ENCODE measurements at places on chromosomes 5 and 9.

GRCh38 chr5:53785924-53786323, 225.5 kb downstream of the NDUFS4 start:
- no peak for DNase-seq

GRCh38 chr5:96822686-96823459, 15.1 kb upstream of the ERAP1 start:
- no peak for DNase-seq

DNA sequence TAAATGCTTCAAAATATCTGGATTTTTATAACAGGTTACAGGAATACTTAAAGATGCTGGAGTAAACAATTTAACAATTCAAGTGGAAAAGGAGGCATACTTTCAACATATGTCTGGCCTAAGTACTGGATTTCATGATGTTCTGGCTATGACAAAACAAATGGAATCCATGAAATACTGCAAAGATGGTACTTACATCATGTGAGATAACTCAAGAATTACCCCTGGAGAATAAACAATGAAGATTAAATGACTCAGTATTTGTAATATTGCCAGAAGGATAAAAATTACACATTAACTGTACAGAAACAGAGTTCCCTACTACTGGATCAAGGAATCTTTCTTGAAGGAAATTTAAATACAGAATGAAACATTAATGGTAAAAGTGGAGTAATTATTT, 35.6 kb downstream of the SLC30A5 start:
- DNase-seq, result no peak

GRCh38 chr5:38681029-38681706, 124.7 kb upstream of the LIFR start:
- no peak for DNase-seq

DNA sequence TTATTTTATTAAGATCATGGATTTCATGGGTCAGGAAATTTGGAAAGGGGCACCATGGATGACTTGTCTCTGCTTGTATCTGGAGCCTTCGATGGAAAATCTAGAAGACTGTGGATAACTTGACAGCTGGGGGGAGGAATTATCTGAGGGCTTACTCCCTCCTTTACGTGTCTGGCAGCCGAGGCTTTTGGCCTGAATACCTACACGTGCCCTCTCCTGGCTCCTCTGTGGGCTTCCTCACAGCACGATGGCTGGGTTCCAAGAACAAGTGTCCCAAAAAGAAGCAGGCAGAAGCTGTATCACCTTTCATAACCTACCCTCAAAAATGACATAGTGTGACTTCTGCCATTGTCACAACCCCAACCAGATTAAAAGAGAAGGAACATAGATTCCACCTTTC, 228.9 kb downstream of the GRIA1 start:
- no peak for DNase-seq

DNA sequence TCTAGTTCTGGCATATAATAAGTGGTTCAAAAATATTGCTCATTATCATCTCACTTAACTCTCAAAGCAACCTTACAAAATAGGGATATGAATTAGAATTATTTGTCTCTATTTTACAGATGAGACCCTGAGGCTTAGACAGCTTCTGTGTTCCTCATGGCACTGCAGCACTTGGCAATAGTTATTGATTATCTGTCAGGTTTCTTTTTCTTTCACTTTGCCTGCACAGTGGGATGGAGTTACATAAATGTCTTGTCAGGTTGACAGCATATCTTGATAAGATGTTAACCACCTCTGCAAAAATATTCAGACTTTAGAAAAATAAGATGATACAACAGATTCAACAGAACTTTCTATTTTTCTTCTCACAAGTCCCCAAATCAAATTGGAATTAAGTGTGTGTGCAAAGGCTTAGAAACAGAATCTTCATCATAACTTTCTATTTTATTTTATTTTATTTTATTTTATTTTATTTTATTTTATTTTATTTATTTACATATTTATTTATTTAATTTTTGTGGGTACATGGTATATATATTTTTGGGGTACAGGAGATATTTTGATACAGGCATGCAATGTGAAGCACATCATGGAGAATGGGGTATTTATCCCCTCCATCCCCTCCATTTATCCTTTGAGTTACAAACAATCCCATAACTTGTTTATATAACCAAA, 17.7 kb downstream of the NSG2 start:
- DNase-seq, result no peak

DNA sequence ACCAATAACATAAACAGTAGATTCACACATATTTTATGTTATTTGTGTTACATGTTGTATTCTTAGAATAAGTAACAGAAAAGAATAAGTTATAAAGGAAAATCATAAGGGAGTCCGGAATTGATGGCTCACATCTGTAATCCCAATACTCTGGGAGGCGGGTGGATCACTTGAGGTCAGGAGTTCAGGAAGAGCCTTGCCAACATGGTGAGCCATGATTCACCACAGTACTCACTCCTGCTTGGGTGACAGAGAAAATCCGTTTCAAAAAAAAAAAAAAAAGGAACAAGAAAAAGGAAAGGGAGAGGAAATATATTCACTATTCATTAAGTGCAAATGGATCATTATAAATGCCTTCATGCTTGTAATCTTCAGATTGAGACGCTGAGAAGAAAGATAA, 533.3 kb upstream of the CDH9 start:
- no peak for DNase-seq

DNA sequence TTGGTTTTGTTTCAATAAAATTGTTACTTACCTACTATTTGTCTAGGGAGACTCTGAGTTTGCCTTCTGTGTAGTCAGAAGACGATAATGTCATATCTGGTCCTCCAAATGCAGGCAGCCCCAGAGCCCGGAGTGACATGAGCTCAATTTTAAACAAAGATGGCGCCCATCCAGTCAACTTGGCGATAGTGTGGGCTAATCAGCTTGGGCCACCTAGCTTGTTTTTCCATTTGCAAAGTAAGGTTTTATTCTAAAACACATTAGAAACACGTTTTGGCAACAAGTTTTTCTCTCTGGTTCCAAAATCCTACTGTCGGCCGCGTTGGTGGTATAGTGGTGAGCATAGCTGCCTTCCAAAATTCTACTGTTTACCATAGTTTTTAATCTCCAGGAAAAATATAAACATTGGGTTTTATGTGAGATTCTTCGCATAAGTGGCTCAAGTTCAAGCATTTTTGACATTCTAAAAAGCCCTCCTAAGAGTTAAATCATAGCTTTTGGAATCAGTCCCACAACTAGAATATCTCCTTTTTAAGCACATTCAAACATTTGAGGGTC, 13.2 kb downstream of the TSC1 start:
- no peak for DNase-seq

GRCh38 chr9:136705564-136705963, 6.8 kb upstream of the DIPK1B start:
- DNase-seq, result no peak

DNA sequence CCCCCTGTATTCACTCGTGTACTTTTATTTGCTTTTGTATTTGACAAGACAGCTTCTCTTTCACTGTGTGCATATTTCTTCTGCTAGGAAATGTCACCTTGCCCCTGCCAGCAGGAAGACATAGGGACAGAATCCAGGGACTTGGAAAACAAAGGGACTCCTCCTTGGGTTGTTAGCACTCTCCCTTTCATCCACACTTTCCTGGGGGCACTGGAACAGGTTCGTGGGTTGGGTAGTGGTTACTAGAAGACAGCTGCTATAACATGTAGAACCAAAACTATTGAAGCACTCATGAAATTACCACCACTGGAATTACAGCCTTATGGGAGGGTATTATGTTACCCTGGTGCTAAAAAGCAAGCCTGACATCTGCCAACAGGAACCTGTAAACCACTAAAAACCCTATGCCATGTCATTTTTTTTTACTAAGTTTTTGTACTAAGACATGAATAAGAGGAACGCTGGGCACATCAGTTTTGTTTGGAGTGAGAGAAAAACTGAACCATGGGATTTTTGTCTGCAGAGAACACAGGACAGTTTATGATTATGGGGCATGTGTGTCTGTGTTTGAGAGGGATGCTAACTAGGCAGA, 4.7 kb upstream of the CCL28 start:
- DNase-seq, result no peak

DNA sequence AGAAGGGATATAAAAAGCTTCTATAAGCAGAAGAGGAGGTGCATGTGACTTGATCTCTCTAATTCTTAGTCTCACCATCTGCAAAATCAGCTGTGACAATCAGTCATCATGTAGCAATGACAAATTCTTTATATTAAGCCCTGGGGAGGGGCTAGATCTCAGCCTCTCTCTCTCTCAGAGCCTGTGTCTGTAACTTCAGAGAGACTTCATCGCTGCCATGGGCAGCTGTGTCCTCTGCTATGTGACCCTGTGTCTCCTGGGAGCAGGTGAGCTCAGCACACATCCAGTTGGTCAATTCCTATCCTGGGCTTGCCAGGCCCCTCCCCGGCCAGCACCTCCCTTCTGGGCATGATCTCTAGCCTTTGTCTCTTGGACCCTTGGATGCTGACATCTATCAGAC, 109.6 kb downstream of the ANKRD18B start:
- DNase-seq, result no peak

- no peak for DNase-seq
These were observed 38.6 kb downstream of the ZNF366 start for GRCh38 chr5:72468606-72469005.

DNA sequence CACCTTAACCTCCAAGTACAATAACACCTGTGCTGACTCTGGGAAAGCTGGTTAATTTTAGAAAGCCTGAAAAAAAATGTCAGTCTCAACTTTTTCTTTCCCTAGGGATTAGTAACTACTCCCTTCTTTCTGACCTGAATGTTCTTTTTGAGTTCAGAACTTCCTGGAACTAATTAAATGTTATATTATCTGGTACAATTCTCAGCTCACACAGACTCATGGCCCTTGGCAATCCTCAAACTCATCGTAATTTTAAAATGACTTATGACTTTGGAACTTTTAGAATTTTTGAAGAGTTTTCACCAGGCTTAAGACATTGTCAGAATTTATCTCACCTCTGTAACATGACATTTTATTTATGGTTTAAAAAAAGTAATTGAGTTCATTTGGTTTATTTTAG, 315.0 kb downstream of the FER start:
- DNase-seq, result no peak

DNA sequence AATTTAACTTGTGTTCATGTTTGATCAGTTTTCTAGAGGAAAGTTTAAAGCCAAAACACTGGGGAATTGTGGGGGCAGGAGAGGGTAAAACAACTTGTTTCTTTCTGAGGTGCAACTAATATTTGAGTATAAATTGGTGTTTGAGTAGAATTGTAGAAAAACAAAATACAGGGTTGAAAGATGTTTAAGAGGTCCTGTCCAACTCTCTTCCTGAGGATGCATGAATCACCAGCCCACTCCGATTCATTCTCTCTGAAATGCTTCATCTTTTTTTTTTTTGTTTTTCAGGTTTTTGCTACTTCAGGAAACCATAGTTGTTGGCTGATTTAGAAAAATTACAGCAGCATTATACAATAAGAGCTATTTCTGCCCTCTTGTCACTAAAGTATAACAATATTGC, 42.4 kb upstream of the TMC1 start:
- DNase-seq, result no peak

- DNase-seq, result no peak
These were observed 100.5 kb downstream of the PSAT1 start for GRCh38 chr9:78397454-78397853.

DNA sequence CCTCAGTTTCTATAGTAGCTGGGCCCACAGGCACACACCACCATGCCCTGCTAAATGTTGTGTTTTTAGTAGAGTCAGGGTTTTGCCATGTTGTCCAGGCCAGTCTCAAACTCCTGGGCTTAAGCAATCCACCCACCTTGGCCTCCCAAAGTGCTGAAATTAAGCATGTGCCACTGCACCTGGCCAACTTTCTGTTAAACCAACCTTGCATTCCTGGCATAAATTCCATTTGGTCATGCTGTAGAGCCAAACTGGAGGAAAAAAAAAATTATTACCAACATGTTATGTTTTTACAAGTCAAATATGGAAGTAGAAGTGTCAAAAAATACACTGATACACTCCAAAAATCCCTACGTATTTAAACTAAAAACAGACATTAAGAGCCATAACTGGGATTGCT, 54.1 kb downstream of the ERMP1 start:
- DNase-seq, result no peak

DNA sequence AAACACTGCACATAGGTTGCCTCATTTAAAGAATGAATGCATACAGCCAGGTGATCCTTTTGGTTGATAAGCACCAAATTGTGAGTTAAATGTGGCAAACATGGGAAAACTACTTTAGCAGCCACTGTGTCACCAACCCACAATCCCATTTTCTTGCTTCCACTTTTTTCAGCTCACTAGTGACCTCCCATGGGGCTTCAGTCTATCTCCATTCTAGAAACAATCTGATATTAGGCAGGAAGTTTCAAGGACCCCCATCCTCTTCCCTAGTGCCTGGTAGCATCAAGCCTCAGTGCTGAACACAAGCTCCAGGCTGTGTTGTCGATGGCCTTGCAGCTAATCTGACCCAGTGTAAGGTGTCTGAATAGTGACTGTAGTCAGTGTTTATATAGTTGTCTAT, 66.2 kb downstream of the PLPPR1 start:
- DNase-seq, result no peak

GRCh38 chr9:124906966-124907365, 33.9 kb downstream of the GOLGA1 start:
- no peak for DNase-seq

GRCh38 chr9:84891924-84892323, 222.4 kb downstream of the NTRK2 start:
- no peak for DNase-seq

- no peak for DNase-seq
These were observed 44.5 kb upstream of the SLC6A19 start for GRCh38 chr5:1156754-1157460.

GRCh38 chr5:165393839-165394238, 1888.4 kb downstream of the MAT2B start:
- no peak for DNase-seq

- no peak for DNase-seq
These were observed 71.3 kb downstream of the FRMD3 start for GRCh38 chr9:83466877-83467276.

- no peak for DNase-seq
These were observed 250.1 kb downstream of the GADD45G start for GRCh38 chr9:89854715-89855475.

DNA sequence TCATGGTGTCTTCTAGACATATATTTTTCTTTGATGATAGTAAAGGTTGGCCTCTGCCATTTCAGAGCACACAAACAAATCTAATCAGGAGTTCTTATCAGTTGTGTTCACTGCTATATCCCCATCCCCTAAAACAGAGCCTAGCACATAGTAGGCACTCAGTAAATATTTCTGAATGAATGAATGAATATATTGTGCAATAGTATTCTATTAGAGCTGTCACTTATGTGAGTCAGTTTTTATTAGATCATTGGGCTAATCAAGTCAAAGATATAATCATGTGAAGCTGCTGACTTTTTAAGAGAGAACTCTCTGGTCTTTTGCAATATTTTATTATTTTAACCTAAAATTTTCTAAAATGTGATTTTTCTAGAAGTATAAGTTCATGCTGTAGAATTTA, 84.2 kb downstream of the CHSY3 start:
- no peak for DNase-seq

GRCh38 chr5:66739021-66739420, 142.8 kb downstream of the MAST4 start:
- DNase-seq, result no peak

DNA sequence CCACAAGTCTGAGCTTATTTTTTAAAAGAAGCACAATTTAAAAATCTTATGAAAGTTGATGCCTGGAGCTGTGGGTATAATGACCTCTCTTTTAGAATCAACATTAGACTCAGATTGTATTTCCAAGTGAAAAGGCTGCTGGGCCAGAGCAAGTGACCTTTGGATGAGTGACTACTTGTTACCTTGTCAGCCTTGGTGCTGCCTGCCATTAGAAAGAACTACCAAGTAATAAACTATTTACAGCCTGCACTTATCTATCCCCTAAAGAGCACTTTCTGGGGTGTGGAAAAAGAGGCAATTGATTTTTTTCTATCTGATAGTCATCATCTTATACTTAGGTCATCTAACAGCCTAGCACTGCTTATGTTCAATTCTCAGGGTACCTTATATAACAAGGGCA, 134.9 kb upstream of the FBXL17 start:
- DNase-seq, result no peak

All from stimulated activated CD4-positive, alpha-beta T cell treated with anti-CD3 and anti-CD28 coated beads, Interleukin-1b, Interleukin-23, amount 100 ng/mL, for 1 hour (primary cell).